ENCODE measurements at places on chromosomes 13 and 19.

- no peak for DNase-seq
Measured at GRCh38 chr13:100735494-100735893, 60.9 kb upstream of the TMTC4 start.

DNA sequence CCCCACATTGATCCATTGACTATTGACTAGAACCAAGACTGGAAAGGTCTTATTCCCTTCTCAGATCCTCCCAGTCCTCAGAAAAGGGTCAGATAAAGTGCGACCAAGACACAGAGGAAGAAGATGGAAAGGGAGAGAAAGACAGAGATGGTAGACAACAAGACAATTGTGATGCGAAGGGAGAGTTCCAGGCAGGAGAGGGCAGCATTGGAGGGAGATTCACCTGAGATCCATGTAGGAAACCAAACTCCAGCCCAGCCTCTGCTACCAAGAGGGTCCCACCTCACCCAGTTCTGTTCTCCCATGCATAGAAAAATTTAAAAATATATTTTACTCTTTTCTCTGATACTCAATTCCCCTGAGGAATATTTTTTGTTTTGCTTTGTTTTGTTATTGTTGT is 67.3 kb upstream of the TSHZ3 start:
- no peak for DNase-seq

DNA sequence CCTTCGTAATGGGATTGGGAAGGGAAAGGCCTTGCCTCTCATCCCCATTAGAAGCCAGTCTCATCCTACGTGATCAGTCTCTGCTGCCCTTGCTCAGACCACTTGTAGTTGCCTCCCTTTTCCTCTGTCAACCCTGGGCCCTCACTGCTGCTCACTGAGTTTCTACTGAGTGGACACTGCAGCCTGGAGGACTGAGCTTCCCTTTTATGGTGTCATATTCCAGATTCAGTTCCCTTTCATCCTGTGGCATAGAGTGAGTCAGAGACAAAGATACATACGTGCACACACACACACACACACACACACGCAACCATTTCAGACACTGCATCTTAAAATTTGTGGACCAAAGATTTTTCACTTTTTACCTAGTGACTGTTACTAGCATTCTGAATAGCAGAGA is 56.6 kb downstream of the COG3 start:
- DNase-seq: no peak

GRCh38 chr13:102872531-102872930 is 26.7 kb downstream of the ERCC5 start:
- DNase-seq: no peak

DNA sequence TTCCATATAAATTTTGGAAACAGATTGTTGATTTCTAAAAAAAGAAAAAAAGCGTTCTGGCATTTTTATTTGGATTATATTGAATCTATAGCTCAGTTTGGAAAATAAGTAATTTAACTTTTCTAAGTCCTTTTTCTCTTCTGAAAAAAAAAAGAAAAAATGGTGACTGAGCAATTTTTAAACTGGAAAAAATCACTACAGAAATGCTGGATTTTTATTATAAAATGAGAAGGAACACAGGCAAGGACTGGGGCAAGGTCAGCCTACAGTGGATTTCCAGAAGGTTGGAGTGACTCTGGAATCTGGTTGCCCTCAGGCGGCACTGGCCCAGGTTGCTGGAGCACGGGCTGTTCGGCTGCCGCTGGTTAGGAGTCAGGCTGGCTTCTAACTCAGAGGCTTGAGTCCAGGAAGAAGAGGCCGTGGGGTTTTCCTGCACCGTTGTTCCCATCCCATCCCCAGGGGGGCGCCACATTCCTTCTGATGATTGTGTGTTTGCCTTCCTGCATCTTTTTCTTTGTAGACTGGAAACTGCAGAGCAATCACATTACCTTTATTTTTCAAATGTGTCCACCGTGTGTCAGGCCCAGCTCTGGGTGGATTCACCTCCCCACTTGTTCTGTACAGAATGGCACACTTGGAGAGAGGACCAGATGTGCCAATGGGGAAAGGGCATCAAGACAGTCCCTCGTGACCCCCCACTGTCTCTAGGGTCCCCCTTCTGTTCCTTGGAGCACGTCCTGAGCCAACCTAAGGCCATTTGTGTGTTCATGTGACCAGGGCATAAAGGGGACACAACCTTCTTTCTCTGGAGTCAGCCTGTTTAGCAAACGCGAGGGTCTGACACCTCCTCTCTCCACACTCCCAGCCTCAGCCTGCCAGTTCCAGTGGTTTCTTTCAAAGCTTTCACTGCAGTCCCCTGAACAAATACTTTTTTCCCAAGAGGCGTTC is 44.5 kb upstream of the GTF3A start:
- peak; percentile 62 for DNase-seq
